ENCODE measurements at places on chromosomes 2 and 18.

DNA sequence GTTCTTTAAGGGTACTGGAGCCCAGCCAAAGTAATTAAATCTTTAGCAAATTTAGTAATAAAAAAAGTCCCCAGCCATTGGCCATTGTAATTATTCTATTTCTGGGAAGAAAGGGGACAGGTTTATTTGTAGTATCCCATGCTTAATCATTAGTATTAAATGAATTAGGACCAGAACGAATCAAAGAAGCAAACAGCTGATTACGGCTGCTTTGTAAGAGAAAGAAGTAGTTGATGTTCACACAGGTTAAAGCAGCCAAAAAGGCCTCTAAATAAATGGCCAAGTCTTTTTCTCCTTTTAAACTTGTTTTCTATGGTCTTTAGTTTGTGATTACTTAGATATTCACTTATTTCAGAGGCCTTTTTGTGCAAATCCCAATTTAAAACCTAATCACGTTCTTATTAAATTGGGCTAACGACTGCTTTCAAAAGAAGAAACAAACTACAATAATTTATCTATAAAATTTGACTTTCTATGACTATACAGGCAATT lies 48.6 kb upstream of the DNAH7 start:
- no peak for DNase-seq

DNA sequence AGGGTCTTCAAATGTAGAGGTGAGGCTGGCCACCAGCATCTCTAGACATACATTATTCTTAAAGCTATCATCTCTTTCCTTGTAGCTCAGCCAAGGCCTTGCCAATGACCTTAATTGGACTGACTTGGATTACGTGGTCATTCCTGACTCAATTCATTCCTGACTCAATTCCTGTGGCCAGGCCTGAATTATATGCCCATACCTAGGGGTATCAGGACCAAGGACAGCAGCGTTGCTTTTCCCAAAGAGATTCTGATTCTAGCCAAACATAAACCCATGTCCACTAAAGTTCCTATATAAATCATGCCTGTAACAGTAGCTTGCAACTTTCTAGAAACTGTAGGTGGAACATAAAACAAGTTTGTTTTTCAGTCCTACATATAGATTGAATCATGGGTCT lies 231.7 kb downstream of the ARL6IP6 start:
- DNase-seq = no peak

DNA sequence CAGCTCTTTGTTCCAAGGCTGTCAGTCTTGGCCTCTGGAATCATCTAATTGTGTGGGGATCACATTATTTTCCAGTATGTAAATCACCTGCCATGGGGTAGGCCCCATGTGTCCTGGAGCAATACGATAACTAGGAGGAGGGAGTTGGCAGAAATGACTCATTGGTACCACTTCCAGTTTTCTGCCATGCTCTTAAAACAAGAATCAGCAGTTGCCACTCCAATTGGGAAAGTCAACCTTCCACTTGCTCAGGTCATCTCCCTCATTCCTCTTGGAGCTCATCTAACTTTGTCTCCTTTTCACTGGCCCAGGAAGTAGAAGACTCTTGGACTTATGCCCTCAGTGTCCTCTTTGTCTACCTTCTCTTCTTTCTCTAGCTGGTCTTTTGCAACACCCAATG lies 487.0 kb downstream of the SLC4A3 start:
- no peak for DNase-seq

GRCh38 chr2:525611-526010 lies 151.6 kb downstream of the TMEM18 start:
- DNase-seq = no peak

- DNase-seq = no peak
Measured at GRCh38 chr2:226730481-226730880, 69.1 kb downstream of the IRS1 start.

- DNase-seq = no peak
Measured at GRCh38 chr18:33870059-33870458, 292.0 kb downstream of the ASXL3 start.

DNA sequence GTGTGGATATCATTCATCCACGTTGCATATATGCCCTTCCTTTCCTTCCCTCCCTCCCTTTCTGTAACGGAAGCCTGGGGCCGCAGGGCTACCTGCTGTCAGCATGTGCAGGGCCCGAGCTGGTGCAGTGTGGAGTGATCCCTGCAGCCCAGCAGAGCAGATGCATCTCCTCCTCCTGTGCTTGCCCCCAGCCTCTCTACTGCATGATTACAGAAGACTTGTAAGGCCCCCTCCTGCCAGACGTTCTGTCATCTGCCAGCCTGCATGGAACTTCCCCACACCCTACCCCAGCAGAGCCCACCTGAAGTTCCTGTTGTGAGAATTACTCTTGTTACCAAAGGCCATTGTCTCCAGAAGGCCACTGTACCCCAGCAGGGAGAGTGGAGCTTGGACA lies 67.5 kb upstream of the FOSL2 start:
- DNase-seq = no peak

- no peak for DNase-seq
Measured at GRCh38 chr2:231930593-231931281, 4.5 kb upstream of the NPPC start.

GRCh38 chr2:219045937-219046550 lies 4.7 kb upstream of the CFAP65 start:
- DNase-seq = no peak

DNA sequence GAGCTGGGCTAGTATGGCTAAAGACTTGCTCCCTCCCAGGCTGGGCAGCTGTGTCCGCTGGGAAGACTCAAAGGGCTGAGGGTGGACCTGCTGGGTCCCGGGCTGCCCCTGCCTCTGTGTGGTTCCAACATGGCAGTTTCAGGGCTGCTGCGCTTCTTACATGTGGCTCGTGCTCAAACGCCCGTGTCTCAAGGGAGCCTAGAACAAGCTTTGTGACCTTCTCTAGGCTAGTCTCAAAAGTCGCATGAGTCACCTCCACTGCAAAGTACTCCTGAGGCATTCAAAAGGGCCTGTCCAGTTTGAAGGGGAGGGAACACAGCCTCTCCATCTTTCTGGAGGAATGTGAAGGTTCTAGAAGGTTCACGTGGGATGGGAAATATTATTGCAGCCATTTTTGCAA lies 44.7 kb upstream of the RAB31 start:
- DNase-seq = no peak

- DNase-seq = no peak
Measured at GRCh38 chr18:76405280-76405679, 89.8 kb downstream of the ZNF516 start.

GRCh38 chr2:55026202-55026601 lies 24.0 kb downstream of the RTN4 start:
- DNase-seq = no peak

DNA sequence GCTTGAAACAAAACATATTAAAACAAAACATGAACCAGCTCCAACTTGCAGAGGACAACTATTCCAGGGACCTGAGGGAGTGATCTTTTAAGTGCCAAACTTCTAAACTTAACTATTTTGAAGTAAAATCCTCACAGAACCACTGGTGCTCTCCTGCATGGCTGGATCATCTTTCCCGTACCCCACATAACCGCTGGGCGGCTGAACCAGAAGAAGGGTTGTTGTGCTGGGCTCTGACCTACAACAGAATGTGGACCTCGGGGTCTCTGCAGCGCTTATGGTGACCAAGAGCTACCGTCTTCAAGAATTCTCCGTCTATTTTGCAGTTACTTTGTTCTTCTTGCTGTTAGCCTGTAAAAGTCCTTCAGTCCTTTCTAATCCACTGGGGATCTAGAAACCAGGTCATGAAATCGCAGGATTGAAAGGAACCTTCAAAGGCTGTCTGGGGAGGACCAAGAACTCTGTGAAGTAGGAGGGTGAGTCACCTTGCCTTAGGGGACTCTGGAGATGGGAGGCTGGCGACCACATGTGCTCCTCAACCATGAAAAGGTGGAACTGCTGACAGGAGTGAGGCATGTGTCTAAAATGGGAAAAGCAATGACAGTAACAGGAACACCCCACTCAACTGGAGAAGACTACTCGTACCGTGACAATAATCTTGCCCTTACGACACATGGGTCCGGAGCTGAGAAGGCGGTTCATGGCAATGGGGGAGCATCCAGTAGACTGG lies 46.6 kb downstream of the HDLBP start:
- DNase-seq = no peak

- no peak for DNase-seq
Measured at GRCh38 chr2:212831671-212832199, 293.1 kb upstream of the ERBB4 start.

GRCh38 chr2:180368881-180369280 lies 361.8 kb upstream of the CWC22 start:
- no peak for DNase-seq

GRCh38 chr2:222714361-222715241 lies 43.1 kb downstream of the MOGAT1 start:
- DNase-seq = no peak

GRCh38 chr2:112764071-112765044 lies at the start of gene CKAP2L:
CKAP2L (minus strand) TSS chr2:112764609; CDS start chr2:112764598, 11 bp downstream.
- DNase-seq = peak; percentile 96

GRCh38 chr2:88481691-88482336 lies 29.3 kb upstream of the FOXI3 start:
- no peak for DNase-seq

- DNase-seq = no peak
Measured at GRCh38 chr2:120908314-120908975, 172.8 kb downstream of the GLI2 start.

GRCh38 chr18:46276748-46277147 lies 172.6 kb downstream of the HAUS1 start:
- no peak for DNase-seq

DNA sequence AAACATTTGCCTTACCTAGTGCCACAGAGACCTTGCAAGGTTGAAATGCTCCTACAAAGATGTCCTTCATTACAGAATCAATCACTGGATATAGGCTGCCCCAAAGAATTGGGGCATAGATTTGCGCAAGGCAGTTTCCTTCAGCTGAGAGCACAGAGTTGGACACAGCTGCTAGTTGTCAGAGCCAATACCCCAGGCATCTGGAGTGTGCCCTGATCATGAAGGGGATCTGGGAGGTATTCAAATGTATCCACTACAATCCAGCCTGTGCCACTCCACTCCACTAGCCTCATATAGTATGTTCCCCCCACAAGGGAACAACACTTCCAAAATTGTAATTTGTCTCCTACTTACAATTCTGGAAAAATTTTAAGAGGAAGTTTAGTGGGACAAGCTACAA lies 62.3 kb upstream of the ITPRID2 start:
- DNase-seq = no peak

GRCh38 chr2:46162329-46163097 lies 134.7 kb upstream of the EPAS1 start:
- DNase-seq = no peak

DNA sequence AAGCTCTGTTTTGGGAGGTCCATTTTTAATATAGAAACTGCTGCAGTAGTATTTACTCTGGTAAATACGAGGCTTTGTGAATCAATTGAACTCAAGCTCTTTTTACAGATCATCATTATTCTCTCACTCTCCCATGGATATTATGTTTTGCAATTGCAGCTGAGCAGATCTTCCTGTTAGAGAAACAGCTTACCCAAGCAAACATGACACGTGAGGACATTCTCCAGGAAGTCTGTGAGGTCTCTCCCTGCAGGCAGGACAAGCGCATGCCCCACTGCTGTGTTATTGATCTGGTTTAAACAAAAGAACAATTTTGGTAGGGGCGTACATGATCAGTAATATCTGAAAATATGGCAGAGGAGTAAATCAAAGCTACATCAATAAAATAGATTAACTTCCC lies 72.1 kb downstream of the COL6A3 start:
- no peak for DNase-seq

DNA sequence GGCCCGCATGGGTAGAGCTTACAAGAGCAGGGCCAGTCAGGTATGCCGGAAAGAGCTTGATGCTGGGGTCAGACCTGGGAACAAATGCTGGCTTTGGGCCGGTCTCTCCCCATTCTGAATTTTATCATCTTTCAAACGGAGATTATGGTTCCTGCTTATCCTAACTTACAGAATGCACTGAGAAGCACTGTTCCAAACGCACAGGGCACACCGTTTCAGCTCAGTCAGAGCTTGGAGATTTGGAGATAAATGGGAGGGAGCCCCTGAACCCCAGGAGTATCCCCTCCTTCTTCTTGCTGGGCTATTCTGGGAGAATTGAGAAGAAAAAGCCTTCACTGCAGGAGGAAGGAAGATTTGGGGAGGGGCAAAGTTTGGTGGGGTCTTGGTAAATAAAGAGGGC lies 169.4 kb downstream of the DDX1 start:
- DNase-seq = no peak

GRCh38 chr2:111519071-111519470 lies 364.9 kb downstream of the ANAPC1 start:
- no peak for DNase-seq

DNA sequence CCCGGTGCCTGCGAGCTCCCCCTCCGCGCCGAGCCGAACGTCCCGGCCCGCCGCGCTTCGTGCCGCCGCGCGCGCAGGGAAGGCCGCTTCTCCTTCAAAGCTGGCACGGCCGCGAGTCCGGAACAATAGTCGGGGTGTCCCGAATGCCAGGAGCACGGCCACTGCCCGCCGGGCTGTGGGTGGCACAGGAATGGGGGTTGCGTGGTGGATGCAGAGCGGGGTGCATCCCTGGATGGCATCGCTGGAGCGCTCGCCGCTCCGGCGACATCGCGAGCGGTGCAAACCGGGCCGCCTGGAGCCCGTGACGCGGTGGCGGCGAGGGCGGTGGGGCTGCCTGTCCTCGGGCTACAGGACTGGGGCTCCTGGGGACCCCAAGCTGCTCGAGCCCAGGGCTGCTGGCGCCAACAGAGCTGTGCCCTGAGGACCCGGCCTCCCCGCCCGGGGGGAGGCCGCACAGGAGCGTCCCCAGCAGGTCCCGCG lies 1.1 kb upstream of the SATB2 start:
- no peak for DNase-seq

DNA sequence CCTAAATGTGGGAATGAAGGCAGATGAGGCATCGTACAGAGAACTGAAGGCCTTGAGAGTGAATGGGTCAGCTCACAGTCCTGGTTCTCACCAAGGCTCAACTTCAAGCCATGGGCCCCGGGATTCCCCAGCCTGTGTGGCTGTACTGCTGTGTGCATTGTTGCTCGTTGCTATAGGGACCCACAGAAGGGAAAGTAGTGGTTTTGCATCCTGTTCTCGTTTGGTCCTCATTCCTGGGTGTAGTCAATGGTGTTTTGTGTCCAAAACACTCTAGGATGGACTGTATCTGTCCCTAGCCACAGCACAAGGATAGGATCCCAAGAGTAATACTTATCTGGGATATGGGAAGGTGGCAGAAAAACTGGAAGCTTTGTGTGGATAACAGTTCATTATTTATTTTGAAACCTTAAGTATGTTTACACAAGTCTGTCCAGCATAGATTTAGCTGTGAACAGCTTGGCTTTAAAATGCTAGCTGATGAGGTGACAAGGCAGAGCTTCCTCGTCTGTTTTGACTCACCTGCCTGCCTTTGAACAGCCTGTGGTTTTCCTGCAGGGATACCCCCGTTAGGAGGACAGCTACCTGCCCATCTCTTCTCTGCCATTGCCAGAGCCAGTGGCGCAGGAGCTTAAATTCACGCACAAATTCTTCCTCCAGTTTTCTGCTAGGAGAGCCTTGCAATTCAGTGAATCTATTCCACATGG lies 85.0 kb downstream of the WDSUB1 start:
- DNase-seq = peak; percentile 65

GRCh38 chr2:112749755-112750559 lies 14.5 kb downstream of the CKAP2L start:
- DNase-seq = peak; percentile 87
